ENCODE measurements at places on chromosomes 7 and 10. TPM values are rescaled to one million over a fixed set of nuclear protein-coding genes. Genes with fewer than 3 reads are reported as not detected.

The ZMIZ2 gene
- 135 TPM for total RNA-seq

The CYP2C19 gene
- total RNA-seq = not detected

The NUDT5 gene
- total RNA-seq = 124 TPM

The ECHDC3 gene
- 0.78 TPM for total RNA-seq

The PNLIPRP3 gene
- not detected for total RNA-seq

The MYO1G gene
- 316 TPM for total RNA-seq

The ZNF33B gene
- 8.4 TPM for total RNA-seq

The UNC5B gene
- total RNA-seq = 0.08 TPM

The ELMO1 gene
- 65.2 TPM for total RNA-seq

The CLDN3 gene
- total RNA-seq = not detected

Data from activated CD8-positive, alpha-beta memory T cell treated with anti-CD3 and anti-CD28 coated beads for 36 hours (primary cell).